CD8-positive, alpha-beta T cell (primary cell): ENCODE measurements at places on chromosomes 6 and 20.

- DNase-seq = no peak
Measured at GRCh38 chr6:150684714-150685459, 85.2 kb downstream of the PLEKHG1 start.

- no peak for DNase-seq
Measured at GRCh38 chr6:26140967-26141294, 53.7 kb downstream of the HFE start.

DNA sequence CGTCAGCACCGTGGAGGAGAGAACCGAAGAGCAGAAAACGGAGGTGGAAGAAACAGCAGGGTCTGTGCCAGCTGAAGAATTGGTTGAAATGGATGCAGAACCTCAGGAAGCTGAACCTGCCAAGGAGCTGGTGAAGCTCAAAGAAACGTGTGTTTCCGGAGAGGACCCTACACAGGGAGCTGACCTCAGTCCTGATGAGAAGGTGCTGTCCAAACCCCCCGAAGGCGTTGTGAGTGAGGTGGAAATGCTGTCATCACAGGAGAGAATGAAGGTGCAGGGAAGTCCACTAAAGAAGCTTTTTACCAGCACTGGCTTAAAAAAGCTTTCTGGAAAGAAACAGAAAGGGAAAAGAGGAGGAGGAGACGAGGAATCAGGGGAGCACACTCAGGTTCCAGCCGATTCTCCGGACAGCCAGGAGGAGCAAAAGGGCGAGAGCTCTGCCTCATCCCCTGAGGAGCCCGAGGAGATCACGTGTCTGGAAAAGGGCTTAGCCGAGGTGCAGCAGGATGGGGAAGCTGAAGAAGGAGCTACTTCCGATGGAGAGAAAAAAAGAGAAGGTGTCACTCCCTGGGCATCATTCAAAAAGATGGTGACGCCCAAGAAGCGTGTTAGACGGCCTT, 41.6 kb downstream of the ZBTB2 start:
- DNase-seq = no peak

DNA sequence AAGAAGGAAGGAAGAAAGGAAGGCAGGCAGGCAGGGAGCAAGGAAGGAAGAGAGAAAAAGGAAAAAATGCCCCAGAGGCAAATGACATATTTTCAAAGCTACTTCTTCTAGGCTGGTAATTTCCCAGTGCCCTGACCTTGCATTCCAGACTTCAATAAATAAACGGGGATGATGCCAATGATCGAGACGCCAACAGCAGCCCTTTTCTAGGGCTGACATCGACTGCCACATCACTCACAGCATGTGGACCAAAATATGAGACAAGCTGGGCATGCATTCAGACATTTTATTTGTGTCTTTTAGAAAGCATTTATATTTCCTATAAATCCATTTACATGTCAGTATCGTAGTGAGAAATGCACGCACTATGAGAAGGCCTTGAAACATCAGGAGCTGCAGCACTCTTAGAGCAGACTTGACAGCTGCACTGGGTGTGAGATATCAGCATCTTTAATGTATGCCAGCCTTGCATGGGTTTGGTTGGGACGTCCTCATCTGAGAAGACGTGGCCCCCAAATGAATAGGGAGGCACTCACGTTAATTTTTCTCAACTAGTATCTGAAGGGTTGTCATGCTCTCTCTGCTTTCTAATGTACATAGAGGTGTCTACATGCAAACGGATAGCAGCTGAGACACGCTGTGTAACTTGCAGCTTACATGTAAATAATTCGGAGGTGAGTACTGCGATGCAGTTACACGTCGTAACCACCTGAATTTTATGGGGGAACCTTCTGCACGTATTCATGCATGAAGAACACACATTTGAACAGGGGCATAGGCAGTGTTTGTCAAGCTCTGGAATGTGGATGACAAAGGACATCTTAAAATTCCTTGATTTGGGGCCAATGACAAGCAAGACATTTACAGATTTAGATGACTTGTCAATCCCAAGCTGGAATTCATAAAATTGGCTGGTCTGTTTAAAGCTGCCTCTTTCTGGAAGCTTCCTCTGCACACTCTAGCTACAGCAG, 149.1 kb upstream of the AGPAT4 start:
- DNase-seq = no peak

GRCh38 chr6:79989641-79990040, 14.8 kb upstream of the TTK start:
- no peak for DNase-seq
